ENCODE measurements at places on chromosomes 3 and 15.

- no peak for DNase-seq
Observed at GRCh38 chr3:193388361-193388760, 9.8 kb upstream of the ATP13A5 start.

GRCh38 chr3:171129827-171130226 lies 103.3 kb upstream of the SLC2A2 start:
- no peak for DNase-seq

- no peak for DNase-seq
Observed at GRCh38 chr3:142433110-142433509, 14.7 kb downstream of the XRN1 start.

- no peak for DNase-seq
Observed at GRCh38 chr3:141372656-141373055, 4.4 kb downstream of the ZBTB38 start.

DNA sequence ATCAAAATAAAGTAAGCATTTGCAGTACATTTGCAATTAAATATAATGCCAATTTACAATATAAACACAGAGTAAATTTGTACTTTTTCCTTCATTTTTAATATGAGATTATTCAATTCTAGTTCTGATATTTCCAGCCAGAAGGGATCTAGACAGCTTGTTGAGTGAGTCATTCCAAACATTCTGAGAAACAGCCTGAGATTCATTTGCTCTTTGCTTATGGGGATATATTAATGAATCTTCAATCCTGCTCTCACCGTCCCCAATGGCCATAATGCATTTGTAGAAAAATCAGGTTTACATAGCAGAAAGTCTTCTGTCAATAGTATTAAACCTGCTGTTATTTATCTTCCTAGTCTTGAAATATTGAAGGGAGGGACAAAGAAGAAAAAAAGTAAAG lies 554.2 kb downstream of the TUSC7 start:
- no peak for DNase-seq

DNA sequence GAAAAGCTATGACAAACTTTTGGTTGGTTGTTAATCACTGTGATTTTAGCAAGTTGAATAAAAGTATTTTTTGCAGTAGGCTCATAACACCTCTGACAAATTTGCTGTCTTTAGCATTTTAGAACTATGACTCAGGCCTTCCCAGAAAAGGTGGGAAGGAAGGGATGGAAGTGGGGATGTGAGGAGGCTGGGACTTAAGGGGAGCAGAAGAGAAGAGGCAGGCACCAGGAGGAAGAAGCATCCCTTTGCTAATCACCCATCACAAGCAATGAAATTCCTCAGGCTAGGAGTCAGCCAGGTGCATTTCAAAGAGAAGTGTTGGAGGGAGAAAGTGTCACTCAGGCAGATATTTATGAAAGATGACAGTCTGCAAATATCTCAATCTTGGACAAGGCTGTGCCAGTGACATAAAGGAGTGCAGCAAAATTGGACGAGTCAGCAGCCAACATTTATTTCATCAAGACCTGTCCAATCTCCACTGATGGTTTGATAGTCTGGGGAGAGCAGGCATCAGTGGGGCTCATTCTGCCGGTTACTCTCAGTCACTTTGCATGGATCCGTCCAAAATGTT lies 337.3 kb upstream of the ARRDC4 start:
- DNase-seq = no peak
